ENCODE measurements at places on chromosomes 2 and 18.

DNA sequence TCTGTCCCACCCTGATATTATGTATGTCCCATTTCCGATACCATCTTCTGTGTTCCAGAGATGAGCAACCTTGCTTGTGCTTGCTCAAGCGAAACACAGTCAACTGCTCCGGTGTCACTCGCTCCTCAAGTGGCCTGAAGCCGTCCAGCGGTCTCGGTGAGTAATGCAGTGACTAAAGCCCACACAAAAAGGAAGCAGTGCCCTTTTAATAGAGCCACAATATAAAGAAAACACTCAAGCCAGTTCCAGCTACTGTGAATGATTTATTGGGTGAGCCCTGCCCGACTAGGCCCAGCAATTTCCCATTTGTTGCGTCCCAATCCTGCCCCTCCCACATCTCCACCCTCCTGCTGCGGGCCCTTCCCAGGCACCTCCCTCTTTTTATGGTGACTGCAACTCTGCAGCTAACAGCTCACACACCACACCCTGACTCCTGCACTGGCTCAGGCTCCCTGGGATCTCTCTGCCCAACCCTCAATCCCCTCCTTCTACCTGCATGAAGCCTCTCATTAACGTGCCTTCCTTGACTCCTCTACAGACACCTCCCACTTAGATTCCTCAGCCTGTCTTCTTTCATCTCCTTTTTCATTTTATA, 44.2 kb upstream of the DSC1 start:
- no peak for DNase-seq

DNA sequence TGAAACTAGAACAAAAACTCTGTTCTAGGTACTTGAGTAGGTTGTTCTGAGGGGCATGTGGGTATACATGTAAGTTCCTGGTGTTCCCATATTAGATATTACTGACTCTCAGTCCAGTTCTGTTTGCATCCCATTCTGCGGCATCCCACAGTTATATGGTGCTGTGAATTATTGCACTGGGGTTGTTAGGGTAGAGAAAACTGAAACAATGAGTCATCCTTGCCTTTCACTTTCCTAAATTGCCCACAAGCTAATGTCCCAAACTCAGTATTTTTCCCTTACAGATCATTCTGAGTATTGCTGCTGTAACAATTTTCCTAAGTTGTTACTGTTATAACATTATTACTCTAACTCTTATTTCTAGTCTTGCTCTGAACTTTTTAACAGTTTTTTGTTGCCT, 3.0 kb downstream of the WDR75 start:
- no peak for DNase-seq

DNA sequence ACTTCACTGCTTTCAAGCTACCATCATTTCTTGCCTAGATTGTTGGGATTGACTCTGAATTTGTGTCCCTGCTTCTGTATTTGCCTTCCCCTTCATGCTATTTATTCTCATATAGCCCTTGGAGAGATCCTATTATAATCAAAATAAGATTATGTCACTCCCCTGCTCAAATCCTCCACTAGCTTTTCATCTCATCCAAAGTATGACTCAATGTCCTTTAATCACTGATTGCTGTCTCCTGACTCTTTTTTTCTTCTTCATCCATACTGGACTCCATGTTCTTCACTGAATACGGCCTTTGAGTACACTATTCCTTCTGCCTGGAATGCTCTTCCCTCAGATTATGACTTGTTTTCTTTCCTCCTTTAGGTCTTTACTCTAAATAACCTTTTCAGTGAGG, 5.0 kb downstream of the RBKS start:
- DNase-seq: no peak

GRCh38 chr2:96872591-96873349, 2.9 kb upstream of the SEMA4C start:
- DNase-seq: no peak

DNA sequence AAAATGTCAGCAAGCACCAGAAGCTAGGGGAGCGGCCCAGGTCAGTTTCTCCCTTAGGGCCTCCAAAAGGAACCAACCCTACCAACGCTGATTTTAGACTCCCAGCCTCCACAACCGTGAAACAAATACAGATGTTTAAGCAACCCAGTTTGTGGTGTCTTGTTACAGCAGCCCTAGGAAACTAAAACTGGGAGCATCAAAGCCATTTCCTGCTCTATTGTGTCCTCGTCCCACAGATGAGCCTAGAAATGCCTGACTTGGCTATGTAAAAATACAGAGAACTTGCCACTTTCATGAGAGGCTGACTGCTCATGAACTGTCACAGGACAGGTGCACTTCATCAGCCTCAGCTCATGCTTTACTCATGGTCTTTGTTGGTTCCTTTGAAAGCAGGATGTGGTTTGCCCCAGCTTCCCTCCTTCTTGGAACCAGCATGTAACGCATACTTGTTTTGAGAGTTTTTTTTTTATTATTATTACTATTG, 97.6 kb upstream of the SLC39A10 start:
- DNase-seq: no peak

DNA sequence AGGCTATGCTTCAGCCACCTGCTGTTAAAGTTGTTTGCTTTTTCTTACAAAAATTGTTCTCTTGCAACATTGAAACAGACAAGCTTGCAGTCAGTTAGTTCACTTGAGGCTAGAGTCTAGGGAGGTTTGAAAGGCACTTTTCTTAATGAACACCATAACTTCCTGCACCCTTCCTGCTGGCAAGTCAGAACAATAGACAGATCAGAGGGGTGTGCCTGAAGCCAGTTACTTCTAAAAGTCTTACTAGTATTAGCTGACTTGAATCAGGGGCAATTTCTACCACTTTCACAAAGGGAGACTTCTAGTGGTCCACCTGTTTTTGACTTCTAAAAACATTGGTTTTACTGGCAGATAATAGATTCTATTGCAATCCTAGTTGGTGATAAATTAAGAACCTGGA, 367.4 kb upstream of the CDH20 start:
- no peak for DNase-seq

DNA sequence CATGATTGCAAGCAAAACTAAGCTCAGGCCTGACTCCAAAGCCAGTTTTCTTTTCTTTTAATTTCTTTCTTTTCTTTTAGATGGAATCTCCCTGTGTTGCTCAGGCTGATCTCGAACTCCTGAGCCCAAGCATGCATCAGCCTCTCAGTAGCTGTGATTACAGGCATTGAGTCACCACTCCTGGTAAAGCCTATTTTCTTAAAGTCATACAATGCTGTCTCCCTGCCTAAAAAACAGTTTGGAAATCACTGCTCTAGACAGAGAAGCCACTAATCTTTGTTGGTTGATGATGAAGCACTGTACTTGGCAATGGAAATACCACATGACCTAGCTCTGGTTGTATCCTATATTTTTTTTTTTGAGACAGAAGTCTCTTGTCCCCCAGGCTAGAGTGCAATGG, 33.1 kb upstream of the ZNF532 start:
- DNase-seq: no peak

DNA sequence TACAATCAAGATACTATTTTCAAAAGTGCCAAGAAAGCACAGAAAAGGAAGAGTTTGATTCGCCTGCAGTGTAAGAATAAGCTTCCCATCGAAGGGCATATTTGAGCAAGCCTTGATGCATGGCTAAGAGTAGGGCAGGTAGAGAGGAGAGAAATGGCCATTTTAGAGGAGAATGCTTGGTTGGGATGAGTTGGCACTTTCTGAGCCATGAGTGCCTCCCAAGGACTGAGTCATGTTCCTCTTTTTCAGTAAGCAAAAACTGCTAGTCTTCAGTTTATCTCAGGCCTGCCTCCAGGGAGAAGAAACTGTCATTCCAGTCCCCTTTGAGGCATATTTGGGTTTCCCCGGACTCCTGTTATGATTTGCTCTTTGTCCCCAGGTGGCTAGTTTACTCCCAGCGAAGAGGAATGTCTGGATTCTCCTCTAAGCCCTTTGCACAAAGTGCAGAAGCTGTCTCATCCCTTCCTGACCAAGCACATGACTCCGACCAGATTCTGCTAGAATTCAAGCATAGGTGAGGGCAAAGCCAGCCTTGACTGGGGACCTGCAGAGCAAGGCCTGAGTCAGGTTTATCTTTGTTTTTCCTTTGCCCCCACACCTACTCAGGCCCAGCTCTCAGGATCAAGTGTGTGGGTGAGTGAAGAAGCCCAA, 115.2 kb downstream of the TTC32 start:
- DNase-seq: no peak

- no peak for DNase-seq
Observed at GRCh38 chr2:108635630-108636354, 83.5 kb upstream of the RANBP2 start.

GRCh38 chr2:8575038-8575833, 106.6 kb upstream of the ID2 start:
- DNase-seq: no peak

DNA sequence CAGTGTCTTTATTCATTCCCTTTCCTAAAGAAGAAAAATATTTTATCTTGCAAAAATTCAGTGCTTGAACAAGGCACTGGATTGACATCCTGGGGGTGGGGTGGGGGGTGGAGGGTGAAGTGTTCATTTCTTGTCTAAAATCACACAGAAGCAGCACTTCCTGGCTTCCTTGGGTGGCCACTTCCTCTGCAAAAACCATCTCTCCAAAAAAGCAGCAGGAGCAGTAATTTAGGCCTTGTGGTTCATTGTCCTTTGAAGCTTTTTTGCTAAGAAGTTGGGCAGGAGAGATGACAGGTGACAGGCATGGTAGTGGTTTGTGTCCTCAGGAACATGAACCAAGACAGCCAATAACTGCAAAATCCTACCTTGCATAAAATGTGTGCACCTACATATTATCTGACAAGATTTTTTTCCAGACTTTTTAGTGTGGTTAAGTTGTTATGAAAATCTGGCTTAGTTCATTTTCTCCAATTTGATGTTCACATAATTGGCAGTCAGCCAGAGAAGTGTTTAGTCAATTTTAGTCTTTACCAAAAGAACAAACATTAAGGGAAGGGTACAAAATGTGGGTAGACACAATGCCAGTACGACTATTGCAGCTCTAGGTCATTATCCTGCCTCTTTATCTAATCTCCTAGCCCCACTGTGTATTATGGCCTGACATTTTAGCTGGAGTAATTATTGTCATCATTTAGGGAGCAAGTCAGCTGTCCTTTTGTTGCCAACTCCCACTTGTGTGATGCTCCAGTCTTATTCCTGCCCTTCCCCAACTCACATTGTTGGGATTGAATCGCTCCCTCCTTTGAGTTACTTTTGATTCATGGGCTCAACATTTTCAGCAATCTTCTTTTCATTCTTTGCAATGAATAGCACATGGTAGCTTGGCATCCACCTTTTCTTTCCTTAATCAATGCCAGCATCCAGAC, 177.2 kb downstream of the MYO3B start:
- DNase-seq: peak; percentile 88
